Stimulated activated CD4-positive, alpha-beta T cell treated with anti-CD3 and anti-CD28 coated beads, Interleukin-2, amount 100 ng/mL, for 48 hours (primary cell): ENCODE measurements at places on chromosomes 7 and 10.

DNA sequence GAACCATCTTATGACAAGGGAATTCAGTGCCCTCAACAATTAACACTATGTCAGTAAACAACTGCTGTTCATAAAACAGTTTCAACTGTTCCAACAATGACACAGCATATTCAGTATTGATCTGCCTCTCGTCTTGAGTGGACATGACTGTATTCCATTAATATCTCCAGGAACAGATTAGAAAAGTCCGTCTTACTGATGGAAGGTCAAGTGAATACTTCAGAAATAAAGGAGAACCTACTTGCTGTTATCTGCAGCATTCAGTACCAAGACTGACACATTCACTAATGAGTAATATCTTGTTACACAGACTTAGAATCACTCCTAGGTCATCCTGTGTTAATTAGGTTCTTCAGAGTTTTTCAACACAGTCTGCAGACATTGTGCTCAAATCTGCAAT lies 12.1 kb downstream of the KBTBD2 start:
- DNase-seq = no peak

GRCh38 chr10:48645600-48645999 lies 39.1 kb upstream of the WDFY4 start:
- no peak for DNase-seq

- DNase-seq = no peak
These were observed 242.2 kb downstream of the RAB11FIP2 start for GRCh38 chr10:117804470-117805011.

DNA sequence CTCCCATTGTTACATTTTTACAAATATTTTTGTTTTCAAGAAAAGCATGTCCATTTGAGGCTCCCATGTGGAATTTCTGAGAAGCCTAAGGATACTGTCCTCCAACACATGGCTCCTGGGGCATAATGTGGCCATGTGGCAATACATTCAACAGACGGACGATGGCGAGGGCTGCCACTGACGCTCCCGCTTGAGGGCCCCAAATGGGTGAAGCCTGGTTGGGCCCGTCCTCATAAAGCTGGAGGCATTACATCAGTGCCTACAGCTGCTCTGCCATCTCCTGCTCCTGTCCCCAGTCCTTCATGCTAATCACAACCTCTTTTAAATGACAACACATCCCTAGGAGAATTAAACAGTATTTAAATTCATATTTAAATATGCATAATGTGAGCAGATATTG lies 246.8 kb downstream of the TNS3 start:
- no peak for DNase-seq

DNA sequence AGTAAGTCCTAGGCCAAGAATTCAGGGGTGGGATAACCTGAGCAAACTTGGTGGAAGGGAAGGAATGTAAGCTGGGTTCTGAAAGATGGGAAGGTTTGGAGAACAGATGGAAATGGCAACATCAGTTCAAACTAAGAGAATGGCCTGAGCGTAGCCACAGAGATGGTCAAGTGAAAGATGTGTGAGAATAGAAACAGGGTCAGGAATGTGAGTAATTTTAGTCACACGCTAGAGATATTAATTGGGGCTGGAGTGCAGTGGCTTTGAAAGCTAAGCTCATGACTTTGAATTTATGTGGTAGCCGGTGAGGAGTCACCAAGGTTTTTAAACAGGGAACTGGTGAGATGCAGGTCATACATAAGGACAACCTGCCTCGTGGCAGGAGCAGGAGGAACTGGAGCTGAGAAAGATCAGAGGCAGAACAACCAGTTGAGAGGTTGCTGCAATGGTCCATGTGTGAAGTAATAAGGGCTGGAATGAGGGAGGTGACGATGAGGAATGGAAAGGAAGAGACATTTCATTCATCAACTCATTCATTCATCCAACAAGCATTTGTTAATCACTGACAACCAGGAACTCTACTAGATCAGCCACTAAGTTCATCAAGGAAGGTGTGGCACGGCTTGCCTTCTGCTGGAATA lies 12.9 kb upstream of the SORBS1 start:
- no peak for DNase-seq

DNA sequence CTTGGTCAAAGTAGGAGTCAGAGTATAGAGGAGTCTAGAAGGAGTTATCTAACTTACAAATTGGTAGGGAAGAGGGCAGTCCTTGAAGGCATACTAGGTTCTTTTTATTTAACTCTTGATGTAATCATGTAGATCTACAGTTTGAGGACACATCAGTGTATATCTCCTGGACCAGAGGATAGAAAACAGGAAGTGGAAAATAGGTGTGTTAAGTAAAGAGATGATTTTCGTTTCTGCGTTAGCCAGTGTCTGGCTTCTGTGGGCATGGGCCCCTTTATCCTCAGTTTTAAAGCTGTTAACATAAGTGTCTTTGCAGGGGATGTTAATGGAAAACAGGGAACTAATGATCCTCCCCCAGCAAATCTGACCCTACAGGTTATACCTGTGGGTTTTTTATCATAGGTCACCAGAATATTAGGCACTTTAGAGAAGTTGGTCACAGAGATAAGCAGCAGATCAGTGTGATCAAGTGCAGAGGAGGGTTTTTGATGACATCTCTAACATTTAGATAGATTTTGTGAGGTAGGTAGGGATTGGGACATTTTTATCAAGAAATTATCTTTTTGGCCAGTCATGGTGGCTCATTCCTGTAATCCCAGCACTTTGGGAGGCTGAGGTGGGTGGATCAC lies 58.6 kb upstream of the PRSS1 start:
- no peak for DNase-seq

GRCh38 chr7:8833355-8833754 lies 399.9 kb downstream of the NXPH1 start:
- no peak for DNase-seq

DNA sequence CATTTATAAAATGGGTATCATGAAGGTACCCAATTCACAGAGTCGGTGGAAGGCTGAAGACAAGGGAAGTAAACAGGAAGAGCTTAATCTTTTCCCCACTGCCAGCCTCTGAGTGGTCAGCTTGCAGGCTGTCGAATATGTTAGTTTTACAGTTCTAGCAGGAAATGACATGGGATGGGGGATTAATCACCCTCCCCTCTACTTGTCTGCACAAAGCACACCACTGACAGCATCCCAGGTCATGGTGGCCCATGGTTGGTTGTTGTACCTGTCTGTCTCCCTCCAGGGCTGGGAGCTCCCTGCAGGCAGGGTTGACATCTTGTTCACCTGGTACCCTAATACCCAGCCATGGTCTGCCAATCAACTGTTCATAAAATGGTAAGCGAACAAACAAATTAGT lies 55.6 kb downstream of the GRB10 start:
- no peak for DNase-seq

- no peak for DNase-seq
These were observed 37.3 kb upstream of the TPST1 start for GRCh38 chr7:66167773-66168387.
